ENCODE measurements at places on chromosomes 3 and 15.

- DNase-seq = no peak
Observed at GRCh38 chr3:51715231-51715976, 8.5 kb downstream of the GRM2 start.

DNA sequence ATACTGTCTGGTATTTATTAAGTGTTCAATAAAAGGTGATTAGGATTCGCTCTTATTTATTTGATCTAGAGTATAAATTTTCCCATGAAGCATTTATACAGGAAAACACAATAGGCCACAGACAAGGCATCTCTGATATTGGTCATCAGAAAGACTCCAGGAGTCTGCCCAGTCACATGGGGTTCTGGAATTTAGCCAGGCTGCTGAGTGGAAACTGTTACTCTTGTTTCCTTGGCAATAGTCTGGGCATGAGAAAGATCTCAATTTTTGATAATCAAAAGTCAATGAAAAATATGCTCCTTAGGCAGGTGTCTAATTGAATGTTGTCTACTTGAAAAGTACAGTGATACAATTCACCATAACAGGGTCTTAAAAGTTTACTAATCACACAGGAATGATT is 161.2 kb downstream of the FRMD5 start:
- no peak for DNase-seq

GRCh38 chr15:66588537-66588936 is 22.7 kb upstream of the LCTL start:
- no peak for DNase-seq

- no peak for DNase-seq
Observed at GRCh38 chr15:89116404-89116803, 28.1 kb downstream of the ABHD2 start.

- no peak for DNase-seq
Observed at GRCh38 chr15:73822998-73823397, 50.4 kb upstream of the TBC1D21 start.

GRCh38 chr3:99702953-99703943 is 64.9 kb downstream of the COL8A1 start:
- no peak for DNase-seq

GRCh38 chr3:149044339-149045083 is 41.8 kb downstream of the HLTF start:
- DNase-seq = no peak

All from NCI-H187 treated with DMSO at 0.1 percent for 48 hours (cell line).